ENCODE measurements at places on chromosomes 1 and 21.

DNA sequence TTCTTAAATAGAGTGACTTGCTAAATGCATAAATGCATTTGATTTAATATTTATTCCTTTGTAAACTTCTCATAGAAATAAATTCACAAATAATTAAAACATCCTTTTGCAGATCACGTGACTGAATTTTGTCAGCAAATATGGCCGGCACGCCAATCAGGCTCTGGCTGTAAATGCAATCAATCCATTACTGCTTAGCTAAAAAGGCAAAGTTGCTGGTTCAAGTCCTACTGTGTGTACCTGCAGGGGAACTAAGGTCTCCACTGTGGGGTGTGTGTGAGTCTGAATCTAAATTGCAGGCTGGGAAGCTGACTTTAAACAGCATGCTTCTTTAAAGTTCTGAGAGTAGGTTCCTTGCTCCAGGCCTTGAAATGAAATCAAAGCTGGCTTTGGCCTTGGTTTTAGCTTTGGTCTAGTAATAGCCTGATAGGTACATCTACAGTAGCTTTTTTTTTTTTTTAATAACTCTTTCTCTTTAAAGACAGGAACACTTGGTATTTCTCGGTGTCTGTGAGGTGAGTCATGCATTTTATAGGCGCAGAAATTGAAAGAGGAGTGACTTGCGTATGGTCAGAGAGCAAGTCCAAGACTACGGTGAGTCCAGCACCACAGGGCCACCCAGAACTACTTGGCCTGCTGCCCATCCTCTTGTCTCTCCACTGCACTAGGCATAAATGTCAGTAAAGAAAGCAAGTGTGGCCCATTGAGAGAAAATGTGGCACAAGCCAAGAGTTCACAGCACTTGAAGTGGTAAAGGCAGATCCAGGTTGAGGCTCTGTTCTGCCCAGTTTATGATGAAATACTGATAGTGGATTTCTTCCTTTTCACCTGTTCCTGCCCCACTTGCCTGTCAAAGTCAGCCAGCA lies 36.2 kb upstream of the LYST start:
- DNase-seq = no peak

- DNase-seq = no peak
These were observed 28.8 kb upstream of the PEF1 start for GRCh38 chr1:31673433-31673832.

DNA sequence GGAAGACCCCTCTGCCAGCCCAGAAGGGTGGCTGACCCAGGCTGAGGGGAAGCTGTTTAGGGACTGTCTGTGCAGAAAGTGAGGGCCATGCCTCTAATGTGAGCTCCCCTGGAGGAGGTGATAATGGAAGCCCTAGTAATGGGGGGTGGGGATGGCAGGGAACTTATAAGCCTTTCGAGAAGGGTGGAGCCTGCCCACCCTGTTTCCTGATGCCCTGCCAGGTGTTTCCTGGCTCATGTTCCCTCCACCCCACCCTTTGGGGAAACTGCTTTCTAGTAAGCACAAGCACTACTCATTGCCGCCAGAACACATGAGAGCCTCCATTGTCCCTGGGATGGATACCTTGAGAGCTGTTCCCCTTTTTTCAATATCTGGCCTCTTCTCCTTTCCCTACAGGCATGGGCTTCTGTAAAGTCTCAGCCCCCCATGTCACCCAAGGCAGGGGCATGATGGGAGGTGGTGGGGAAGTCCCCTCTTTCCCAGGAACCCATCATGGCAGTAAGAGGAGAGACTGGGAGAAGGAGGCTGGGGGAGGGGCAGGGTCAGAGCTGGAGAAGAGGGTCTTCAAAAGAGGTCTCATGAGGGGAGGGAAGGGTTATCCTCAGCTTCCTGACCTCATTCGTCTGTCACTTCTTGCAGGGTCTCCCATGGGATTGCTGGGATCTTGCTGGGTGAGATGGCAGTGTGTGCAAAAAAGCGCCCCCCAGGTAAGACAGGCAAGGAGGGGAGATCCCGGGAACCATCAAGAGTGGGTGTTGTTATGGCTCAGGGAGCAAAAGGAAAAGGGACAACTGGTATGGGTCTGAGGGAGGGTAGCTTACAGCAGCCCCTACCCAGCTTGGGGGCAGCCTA lies 2.4 kb downstream of the ATP8B2 start:
- no peak for DNase-seq

DNA sequence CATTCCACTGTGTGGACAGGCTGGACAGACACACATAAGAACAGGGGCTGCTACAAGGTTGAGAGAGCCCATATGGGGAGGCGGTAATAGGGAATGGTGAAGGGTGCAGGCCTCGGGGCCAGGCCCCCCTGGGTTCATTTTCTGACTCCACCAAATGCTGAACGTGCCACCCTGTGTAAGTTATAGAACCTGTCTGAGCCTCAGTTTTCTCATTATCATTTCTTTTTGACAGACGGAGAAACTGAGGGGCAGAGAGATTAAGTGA lies 569.5 kb downstream of the PTPRU start:
- no peak for DNase-seq

GRCh38 chr1:175499595-175500382 lies 243.6 kb downstream of the TNR start:
- DNase-seq = no peak

DNA sequence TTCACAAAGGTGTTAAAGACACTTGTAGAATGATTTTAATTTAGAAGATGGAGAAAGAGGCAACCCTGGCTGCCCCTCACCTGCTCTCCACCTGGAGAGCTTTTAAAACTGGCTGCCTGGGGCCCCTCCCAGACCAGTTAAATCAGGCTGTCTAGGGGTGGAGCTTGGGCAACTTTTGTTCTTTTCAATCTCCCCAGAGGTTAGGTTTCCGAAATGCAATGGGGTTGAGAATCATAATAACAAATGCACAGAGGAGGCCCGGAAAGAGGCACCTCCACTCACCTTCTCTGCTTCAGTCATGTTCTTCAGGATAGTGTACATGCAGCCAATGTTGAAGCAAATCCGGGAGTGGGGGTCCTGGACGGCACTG lies 400 bp downstream of the NCF2 start:
- DNase-seq = no peak

DNA sequence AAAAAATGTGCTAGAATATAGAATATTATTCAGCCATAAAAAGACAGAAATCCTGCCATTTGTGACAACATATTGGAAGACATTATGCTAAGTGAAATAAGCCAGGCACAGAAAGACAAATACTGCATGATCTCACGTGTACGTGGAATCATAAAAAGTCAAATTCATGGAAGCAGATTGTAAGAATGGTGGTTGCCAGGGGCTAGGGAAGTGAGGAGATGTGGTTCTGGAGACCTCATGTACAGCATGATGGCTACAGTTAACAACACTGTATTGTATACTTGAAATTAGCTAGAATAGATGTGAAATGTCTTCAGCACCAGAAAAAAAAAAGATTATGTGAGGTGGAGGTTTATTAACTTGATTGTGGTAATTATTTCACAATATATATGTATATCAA lies 166.4 kb downstream of the ZZZ3 start:
- DNase-seq = no peak
